Neural progenitor cell (in vitro differentiated cells): ENCODE measurements at places on chromosomes 3 and 15. TPM values are rescaled to one million over a fixed set of nuclear protein-coding genes. Genes with fewer than 3 reads are reported as not detected.

The HTR3E gene
- not detected in 2 replicates for total RNA-seq

DNA sequence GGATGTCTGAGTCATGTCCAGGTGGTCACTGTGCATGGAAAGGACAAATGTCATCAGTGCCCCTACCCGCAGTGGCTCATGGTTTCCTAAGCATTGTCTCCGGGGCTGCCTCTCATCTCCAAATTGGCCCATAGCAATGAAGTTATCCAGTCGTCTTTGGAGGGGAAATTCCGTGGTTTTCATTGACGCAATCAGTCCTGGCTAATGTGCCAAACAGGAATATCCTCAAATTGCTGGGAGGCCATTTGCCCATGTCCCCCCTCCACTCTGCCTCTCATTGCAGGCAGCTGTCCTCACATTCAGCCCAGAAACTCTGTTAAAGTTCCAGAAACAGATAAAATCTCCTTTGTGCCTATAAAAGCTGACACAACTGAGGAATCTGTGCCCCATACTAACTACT is 81.6 kb downstream of the MCTP2 start:
- no peak for DNase-seq

GRCh38 chr3:176971613-176972174 is 225.6 kb downstream of the TBL1XR1 start:
- DNase-seq: no peak

DNA sequence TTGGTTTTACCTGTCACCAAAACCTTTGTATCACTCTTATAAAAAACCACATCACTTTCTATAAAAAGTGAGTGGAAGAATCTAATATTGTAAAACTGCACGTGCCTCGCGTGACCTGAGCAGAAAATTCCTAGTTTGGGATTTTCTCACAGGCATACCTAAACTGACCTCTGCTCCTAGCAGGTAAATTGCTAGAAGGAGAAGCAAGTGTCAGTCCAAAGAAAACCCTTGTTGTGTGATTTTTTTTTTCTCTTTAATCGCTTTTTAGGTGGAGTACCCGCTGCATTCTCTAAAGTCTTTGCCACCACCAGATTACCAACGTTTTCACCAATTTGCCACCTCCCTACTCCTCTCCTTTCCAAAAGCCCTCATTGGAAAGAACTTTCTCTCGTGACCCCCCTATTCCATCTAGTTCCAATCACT is 534 bp upstream of the UBE2E1 start:
- no peak for DNase-seq

GRCh38 chr3:14206548-14207177 is 28.0 kb downstream of the LSM3 start:
- DNase-seq: no peak
